ENCODE measurements at places on chromosomes 11 and 22.

DNA sequence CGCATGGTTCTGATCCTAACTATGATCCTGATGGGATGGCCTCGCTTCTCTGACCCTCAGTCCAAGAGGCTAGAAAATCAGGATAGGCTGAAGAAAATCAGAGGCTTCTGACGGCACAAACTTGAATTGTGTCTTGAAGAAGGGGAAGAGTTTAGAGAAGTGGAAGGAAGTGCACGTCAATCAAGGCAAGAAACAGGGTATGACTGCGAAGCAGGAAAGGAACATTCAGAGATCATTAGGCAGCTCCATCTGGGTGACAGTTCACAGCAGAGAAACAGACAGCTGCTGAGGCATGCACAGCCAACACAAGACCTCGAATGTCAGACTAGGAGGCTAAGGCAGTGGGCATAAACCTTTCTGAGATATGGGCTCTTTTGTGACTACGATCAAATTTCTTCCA is 29.3 kb downstream of the CLPB start:
- no peak for DNase-seq

GRCh38 chr11:46564459-46564858 is 29.4 kb downstream of the AMBRA1 start:
- no peak for DNase-seq

DNA sequence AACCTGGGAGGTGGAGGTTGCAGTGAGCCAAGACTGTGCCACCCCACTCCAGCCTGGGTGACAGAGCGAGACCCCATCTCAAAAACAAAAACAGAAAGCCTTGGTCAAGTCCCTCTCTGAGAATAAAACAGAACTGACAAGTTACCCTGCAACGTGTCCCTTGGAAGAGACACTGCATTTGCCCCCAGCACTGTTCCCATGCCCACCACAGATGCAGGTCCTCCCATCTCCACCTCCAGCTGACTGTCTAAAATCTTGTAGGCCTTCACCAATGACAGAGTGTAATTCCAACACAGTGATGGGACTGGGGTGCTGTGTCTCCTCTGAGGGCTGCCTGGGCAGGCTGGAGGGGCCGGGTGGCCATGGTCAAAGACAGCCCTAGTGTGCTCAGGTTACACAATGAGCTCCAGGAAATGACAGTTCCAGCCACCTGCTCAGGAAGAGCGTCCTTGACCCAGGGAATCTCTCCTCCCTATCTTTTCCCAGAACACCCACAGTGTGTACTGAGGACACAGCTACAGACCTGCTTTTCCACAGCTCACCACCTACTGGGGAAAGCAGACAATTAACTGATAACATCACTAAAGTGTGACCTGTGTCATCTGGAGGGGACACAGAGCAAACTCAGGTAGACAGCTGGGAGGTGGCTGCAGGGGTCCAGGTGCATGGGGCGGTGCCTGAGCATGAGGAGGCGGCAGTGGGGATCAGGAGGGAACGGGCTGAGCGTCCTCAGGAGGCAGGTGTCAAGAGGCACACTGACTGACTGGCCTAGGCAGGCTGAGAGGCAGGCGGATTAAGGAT is 56.4 kb downstream of the ARFGAP3 start:
- no peak for DNase-seq

DNA sequence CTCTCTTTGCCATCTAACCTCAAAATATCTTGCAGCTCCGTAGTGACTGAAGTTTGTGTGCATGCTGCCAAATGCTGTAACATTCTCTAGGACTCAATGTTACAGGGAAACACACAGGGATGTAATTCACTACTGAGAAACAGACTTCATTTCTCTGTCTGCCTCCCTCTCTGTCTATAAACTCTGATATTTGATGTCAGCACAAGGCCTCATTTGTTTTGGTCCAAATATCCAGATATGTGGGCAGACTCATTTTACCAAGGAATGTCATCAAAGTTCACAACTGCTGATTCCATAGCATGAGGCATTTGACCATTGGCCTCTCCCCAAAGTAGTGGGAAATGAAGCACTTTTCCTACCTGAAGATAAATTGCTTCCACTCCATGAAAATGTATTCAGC is 2.5 kb upstream of the PRRG4 start:
- DNase-seq = no peak

GRCh38 chr11:6245536-6245935 is 6.6 kb downstream of the CNGA4 start:
- no peak for DNase-seq

GRCh38 chr11:61950035-61950547 is at the start of gene BEST1:
TSS of gene BEST1 (plus strand) at chr11:61950351. CDS start at chr11:61951807, 1,456 bp downstream.
- no peak for DNase-seq

DNA sequence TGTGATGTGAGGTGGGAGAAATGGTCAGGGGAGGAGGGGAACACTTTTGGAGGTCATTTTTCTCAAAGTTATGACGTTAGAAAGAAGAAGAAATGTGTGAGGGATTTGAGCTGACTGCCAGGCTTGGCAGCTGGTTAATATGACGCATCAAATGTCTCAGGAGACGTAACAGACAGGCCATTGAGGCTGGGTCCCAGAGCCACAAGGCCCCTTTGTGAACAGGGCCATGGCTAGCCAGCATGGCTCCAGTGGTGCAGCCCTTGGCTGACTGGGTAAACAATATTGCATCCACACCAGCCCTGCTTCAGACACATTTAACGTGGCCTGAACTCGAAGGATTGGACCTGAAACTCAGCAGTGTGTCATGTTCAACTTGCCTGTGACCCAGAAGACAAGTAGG is 34.3 kb downstream of the AMOTL1 start:
- DNase-seq = no peak

DNA sequence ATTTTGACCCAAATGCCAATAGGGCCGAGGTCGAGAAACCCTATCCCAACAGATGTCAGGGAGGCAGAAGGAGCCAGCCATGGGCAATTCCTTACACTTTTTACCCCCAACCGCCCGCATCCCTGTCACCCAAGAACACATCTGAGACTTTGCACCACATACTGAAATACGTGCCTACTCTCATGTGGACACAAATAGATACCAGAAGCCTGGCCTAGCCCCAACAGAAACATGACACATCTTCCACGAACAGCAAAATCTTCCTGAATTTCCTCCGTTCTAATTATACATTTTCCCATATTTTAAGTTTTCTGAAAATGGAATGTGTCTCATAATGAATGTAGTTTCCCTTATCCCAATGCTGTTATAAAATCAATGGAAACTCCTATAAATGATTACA is 64.7 kb downstream of the SLC1A2 start:
- DNase-seq = no peak

GRCh38 chr11:34830648-34831047 is 85.5 kb downstream of the APIP start:
- DNase-seq = no peak

GRCh38 chr11:12281571-12282478 is 95.5 kb upstream of the PARVA start:
- DNase-seq = no peak

- no peak for DNase-seq
Observed at GRCh38 chr22:33350961-33351360, 292.8 kb upstream of the SYN3 start.

DNA sequence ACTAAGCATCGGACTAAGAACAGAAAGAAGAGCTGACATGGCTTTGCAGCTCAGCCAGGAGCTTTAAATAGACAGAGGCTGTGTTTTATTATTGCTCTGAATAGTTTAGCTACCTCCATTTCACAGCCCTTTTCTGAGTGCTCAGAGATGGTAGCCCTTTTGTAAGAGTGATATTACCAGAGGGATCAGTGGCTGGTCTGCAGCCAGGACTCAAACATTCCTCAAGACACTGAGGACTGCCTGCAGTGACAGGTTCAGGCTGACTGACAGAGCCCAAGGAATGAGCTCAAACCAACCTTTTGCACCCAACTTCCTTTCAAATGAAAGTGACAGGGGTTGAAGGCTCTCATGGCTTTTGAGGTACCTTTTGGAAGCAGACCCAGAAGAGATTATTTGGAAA is 189.0 kb downstream of the DDX10 start:
- DNase-seq = no peak

DNA sequence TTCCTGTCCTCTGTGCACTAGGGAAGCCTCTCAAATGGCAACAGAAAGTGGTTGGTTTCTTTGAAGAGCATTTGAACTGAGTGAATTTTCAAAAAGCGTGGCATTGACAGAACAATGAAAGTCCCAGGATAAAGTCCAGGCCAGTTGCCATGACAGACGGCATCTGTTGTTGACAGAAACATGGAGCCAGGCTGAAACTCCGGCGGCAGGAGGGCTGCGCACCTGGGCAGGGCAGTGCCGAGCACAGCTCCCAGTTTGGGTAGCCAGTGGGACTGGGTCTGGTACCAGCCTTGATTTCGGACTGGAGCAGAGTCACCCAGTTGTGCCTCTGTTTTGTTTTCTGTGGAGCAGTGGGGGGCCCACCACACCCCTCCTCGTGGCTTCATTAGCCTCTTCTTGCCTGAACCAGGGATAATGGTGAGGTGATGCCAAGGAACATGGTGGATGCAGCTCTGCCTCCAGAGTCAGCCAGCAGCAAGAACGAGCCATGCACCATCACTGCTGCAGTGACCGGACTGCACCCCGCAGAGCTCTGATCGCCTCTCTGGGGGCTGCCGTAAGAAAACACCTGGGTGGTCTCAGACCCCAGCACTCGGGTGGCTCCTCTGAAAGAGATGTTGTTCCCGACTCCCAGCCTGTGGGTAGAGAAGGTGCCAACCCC is 9.8 kb upstream of the SEPTIN5 start:
- DNase-seq = no peak

- no peak for DNase-seq
Observed at GRCh38 chr11:131391176-131391575, 20.8 kb downstream of the NTM start.

GRCh38 chr22:50016988-50017700 is 4.6 kb upstream of the IL17REL start:
- DNase-seq = no peak

All from NCI-H1436 treated with DMSO at 0.1 percent for 48 hours (cell line).